Smooth muscle cell of trachea (primary cell): ENCODE measurements at places on chromosomes 4 and X. TPM values are rescaled to one million over a fixed set of nuclear protein-coding genes. Genes with fewer than 3 reads are reported as not detected.

SOWAHD gene
- 0.17 TPM in 1 of 2 replicates, not detected in the other for total RNA-seq

EPGN gene
- total RNA-seq: 0.15 and 0.17 TPM in 2 replicates

LDOC1 gene
- total RNA-seq: 6.8 and 10.1 TPM in 2 replicates

OPN1MW3 gene
- total RNA-seq: not detected in 2 replicates

NAA11 gene
- not detected in 2 replicates for total RNA-seq

LRAT gene
- total RNA-seq: under 0.01 and 0.15 TPM in 2 replicates
